BJ (cell line): ENCODE measurements at places on chromosomes 12 and 14.

DNA sequence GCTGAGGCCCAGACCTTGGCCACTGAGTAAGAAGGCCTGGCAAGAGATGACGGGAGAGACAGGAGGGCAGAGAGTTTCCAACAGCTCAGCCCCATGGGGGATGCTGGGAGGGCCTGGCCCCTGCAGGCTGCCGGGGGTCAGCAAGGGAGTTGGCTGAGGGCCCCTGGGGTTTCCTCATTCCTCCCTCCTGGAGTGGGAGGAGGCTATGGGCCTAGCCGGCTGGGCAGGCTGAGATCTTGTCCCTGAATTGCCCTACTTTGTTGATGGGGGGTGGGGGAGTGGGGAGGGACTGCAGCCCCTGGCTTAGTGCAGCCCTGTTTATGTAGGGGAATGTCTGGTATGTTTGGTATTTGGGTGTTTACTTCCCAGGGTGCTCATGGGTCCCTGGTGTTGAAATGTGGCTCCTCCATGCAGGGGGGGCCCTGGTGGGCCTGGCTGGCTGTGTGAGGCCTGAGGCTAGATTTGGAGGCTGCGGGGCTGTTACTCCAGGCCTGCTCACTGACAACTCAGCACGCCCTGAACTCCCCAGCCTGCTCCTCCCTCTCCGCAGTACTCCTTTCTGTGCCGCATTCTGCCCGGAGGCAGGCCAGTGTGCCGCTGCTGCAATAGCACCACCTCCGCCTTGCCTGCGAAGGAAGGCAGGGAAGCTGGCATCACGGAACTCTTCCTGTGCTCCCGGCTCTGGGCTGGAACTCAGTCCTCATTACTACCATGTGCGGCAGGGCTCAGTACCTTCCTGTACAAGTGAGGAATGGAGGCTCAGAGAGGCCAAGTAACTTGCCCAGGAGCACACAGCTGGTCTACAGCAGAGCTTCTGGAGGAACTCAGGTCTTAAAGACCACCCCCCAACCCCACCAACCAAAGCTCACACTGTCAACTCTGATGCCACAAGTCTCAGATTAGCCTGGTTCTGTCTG lies 25.3 kb downstream of the JDP2 start:
- peak; percentile 95 for DNase-seq

GRCh38 chr12:13801543-13801942 lies 179.9 kb downstream of the GRIN2B start:
- no peak for DNase-seq

DNA sequence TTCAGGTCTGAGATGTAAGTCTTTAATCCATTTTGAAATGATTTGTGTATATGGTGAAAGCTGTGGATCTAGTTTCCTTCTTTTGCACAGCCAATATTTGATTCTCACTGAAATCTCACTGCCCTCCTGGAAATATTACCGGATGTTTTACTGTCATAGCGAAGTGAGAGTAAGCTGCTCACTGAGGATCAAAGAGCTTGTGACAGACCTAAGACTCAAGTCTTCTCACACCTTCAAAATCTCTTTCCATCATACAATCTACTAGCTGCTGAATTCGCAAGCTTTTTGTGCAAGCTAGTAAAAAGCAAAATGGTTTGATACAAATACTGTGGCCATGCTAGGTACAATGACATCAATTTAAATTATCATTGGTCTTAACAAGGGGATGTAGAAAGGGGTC lies 3.9 kb downstream of the LRRK2 start:
- DNase-seq, result no peak

DNA sequence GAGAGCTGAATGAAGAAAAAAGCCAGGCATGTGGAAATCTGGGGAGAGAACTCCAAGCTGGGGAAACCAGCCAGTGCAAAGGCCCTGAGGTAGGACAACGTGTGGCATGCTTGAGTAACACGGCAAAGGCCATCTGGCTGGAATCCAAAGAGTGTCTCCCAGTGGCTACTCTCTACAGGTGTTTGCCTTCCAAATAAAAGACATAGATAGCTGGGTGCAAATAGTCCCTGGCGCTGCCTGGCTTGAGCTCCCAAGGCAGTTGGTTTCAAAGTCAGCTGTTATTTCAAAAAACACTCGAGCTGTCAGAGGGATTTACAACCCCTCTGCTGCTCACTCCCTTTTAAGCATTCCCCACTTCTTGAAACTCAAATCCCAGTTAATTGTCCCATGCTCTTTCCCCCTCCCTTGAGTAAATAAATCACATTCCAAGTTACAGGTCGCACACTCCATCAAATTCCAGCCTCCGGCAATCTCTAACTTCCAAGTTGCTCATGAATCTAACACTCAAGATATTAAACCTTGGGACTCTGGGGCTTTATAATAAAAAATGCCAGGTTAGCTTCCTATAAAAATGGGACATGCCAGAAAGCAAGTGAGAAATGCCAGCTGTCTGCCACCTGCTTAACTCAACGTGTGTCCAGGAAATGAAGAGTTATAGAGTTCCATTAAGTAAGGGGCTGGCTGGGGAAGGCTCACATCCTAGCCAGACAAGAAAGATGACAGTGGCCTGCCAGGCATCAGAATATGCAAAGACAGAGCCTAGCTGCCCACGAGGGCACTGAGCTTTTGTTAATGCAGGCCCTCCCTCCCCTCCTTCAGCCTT lies 133.6 kb upstream of the NOS1 start:
- no peak for DNase-seq

DNA sequence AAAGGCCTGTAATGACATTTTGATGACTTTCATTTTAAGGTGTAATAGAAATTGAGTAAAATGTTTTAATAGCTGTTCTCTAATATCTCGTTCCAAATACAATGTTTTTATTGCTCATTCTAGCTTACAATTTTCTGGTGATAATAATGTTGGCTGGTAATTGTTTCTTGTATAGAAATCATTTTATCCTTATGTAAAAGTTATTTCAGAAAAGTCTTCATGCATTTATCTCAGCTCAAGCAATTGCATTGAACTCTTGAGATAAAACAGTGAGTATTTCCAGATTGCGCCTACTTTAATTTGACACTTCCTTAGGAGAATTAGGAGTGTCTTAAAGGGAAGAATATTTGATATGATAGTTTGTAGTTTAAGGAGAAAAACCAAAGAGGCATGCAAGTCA lies 4.0 kb downstream of the RMST start:
- no peak for DNase-seq

- no peak for DNase-seq
These were observed 77.4 kb downstream of the TMTC1 start for GRCh38 chr12:29706311-29706710.

GRCh38 chr12:63931703-63932102 lies 87.2 kb downstream of the SRGAP1 start:
- no peak for DNase-seq

DNA sequence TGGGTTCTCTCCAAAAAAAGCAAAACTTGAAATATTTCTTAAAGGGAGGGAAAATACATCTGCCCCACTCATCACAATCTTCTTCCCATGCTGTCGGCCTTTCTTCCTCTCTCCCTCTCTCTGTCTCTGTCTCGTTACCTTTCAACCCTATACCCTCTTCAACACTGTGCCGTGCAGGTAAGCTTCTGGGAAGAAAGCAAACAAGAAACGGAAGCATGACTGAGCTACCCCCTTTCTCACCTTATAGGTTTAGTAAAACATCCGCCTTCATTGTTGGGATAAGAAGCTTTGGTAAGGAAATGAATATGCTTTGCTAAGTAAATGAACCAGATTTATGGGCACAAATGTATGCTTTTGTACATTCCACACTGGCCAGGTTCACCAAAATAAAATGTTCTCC lies 63.0 kb downstream of the TMEM30B start:
- DNase-seq, result no peak

- DNase-seq, result no peak
These were observed 6.0 kb downstream of the FBXW8 start for GRCh38 chr12:116916714-116917114.

- DNase-seq, result no peak
These were observed 331.8 kb downstream of the ZFP36L1 start for GRCh38 chr14:68461086-68461485.

- DNase-seq, result no peak
These were observed 947 bp downstream of the GAS2L3 start for GRCh38 chr12:100574187-100575074.

DNA sequence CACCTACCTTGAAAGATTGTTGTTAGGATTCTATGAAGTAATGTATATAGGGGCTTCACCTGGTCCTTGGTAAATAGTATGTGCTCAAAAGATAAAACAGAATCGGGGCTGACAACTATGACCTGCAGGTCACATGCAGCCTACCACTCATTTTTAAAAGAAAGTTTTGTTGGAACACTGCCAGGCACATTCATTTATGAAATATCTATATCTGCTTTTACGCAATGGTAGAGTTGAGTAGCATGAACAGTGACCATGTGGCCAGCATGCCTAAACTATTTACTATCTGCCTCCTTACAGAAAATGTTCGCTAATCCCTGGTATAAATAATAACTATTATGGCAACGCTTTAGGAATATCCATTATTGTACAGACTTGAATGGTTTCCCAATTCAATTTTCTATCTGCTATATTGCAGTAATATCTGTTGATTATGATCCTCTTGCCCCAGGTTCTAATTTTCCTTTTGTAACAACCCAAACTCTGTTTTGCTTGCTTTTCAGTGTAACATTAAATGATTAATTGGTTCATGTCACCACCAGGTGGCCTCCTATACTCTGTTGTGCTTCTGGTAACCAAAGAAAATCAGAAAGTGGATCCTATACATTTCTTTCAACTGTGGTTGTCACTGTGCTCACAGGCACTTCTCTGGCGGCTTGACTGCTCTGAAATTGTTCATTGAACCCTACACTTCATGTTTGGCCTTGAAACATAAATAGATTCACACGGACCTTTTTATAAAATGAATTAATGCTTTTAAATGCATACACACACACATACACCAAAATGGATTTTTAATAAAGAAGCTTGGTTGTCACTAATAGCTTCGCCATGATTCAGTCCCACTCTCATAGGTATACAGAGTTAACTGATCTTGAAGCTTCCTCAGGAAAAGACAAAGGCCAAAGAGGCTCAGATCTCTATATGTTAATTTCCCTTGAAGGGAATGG lies 227.7 kb upstream of the NPAS3 start:
- no peak for DNase-seq

DNA sequence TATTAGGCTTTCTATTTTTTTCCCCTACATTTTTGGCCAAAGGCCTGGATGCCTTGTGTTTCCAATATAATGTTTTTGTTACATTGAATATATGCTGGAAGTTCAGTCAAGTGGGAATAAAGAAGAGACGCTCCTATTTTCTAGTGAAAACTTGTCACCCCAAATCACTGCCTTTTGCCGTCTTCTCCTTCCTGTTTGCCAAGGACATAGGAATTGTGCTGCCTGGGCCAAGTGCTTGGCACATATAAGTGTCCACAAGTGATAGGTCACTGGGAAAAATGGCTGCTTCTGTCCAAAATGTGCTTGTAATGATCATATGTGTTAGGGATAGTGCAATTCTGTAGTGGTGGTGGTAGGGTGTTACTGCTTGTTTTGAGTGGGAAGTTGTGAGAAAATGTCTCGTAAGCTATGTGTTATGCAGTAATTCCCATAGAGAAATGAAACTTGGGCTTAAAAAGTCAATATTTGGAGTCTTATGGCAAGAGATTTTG lies 11.6 kb upstream of the KCNJ8 start:
- DNase-seq, result no peak

DNA sequence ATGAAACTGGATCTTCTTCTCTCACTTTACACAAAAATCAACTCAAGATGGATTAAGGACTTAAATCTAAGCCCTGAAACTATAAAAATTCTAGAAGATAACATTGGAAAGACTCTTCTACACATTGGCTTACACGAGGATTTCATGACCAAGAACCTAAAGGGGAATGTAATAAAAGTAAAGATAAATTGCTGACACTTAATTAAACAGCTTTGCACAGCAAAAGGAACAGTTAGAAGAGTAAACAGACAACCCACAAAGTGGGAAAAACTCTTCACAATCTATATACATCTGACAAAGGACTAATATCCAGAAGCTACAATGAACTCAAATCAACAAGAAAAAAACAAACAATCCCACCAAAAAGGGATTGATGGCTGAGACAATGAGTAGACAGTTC lies 74.4 kb downstream of the BLTP3B start:
- DNase-seq, result no peak

- no peak for DNase-seq
These were observed 31.4 kb upstream of the OXA1L start for GRCh38 chr14:22735096-22735495.
